Activated CD4-positive, alpha-beta T cell treated with anti-CD3 and anti-CD28 coated beads, Interleukin-2, amount 10 ng/mL, durations not matched to agents 24 days and 14 days (primary cell): ENCODE measurements at places on chromosomes 3 and 15. TPM values are rescaled to one million over a fixed set of nuclear protein-coding genes. Genes with fewer than 3 reads are reported as not detected.

- DNase-seq = no peak
- H3K4me1 ChIP-seq = peaks cover 34% of the 10 kb centered on the region
- no peaks in the 10 kb centered on the region for H3K36me3 ChIP-seq
- H3K27ac ChIP-seq = peak overlapping the region; percentile 37
- no peaks in the 10 kb centered on the region for H3K27me3 ChIP-seq
These were observed 54.9 kb downstream of the CCNL1 start for GRCh38 chr3:157104928-157105652.

GRCh38 chr3:58584690-58585004, 7.5 kb upstream of the FAM107A start:
- DNase-seq = peak; percentile 58
- H3K4me3 ChIP-seq = peak overlapping the region; percentile 89
- H3K27ac ChIP-seq = no peak overlapping the region
- H3K36me3 ChIP-seq = peaks cover 3% of the 10 kb centered on the region
- H3K27me3 ChIP-seq = peaks cover 54% of the 10 kb centered on the region
- H3K4me1 ChIP-seq = peaks cover 19% of the 10 kb centered on the region

- no peak for DNase-seq
- H3K36me3 ChIP-seq = no peaks in the 10 kb centered on the region
- H3K4me3 ChIP-seq = no peak overlapping the region
- no peak overlapping the region for H3K27ac ChIP-seq
These were observed 13.4 kb downstream of the TMEM207 start for GRCh38 chr3:190436331-190436730.

DNA sequence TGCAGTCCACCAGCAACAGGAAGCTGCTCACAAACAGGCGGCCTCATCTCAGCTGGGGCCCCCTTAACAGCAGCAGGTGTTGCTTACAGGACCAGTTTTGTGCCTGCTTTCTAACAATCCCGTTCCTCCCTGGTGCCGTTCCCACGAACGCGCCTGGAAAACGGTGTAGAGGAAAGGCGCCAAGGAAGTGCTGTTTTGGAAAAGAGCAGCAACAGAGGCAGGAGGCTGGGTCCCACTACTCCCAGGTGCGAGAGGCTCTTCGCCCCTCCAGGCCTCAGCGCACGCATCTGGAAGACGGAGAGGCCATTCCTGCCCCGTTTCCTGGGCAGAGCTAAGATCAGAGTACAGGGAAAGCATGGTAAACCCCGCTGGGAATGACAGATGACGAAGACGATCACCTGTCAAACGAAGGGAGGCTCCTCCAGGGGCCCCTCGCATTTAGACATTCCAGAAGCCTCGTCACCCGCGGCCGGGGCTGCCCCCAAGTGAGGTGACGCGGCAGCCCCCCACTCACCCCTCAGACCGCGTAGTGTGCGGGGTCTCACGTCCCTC, 603 bp downstream of the SCAPER start:
- peak overlapping the region; percentile 91 for H3K27ac ChIP-seq
- DNase-seq = peak; percentile 70

GRCh38 chr3:12175137-12175593, 16.5 kb upstream of the TIMP4 start:
- DNase-seq = no peak
- H3K27me3 ChIP-seq = no peaks in the 10 kb centered on the region
- H3K4me1 ChIP-seq = peaks cover 10% of the 10 kb centered on the region
- no peak overlapping the region for H3K4me3 ChIP-seq

- no peaks in the 10 kb centered on the region for H3K4me1 ChIP-seq
- H3K4me3 ChIP-seq = no peak overlapping the region
- no peak for DNase-seq
- peaks cover 7% of the 10 kb centered on the region for H3K27me3 ChIP-seq
- H3K36me3 ChIP-seq = no peaks in the 10 kb centered on the region
These were observed 170.9 kb downstream of the EPHB1 start for GRCh38 chr3:134965865-134966481.

GRCh38 chr3:72338942-72339669, 509.1 kb downstream of the SHQ1 start:
- H3K36me3 ChIP-seq = no peaks in the 10 kb centered on the region
- H3K4me1 ChIP-seq = peaks cover 29% of the 10 kb centered on the region
- peak; percentile 72 for DNase-seq
- no peaks in the 10 kb centered on the region for H3K27me3 ChIP-seq

DNA sequence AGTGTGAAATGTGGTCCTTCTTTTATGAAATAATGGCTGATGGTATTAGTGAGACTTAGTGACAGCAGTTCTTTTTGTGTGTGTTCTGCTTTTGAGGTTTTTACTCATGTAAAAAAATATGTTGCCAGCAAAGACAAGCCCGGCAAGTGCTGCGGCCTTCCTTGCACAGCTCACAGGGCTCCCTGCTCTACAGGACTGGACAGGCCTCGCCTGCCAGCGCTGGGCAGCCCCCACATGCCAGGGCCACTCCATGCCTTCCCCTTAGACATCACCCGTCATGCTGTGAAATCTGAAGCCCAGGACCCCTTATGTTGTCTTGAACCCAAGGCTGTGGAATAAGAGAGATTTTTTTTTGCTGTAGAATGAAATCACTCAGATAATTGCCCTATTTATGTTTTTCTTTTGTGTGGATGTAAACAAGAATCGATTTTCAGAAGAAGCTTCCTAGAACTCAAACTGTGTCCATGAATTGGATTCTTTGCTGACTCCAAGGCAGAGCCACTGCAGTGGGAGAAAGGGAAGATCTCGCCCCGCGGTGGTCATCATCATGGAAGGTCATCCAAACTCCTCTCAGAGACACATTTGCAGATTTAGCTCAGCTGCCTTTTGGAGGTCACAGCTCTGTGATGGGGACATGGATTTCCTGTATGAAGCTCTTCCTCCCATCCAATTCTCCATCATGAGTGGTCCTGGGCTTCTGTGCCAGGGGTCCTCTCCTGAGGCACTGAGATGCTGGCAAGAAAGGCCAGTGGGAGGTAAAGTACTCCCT, 150.8 kb downstream of the ATP10A start:
- no peak overlapping the region for H3K4me3 ChIP-seq
- peak overlapping the region; percentile 15 for H3K27ac ChIP-seq
- no peak for DNase-seq
- H3K36me3 ChIP-seq = peaks cover 21% of the 10 kb centered on the region
- H3K4me1 ChIP-seq = no peaks in the 10 kb centered on the region
- no peaks in the 10 kb centered on the region for H3K27me3 ChIP-seq

DNA sequence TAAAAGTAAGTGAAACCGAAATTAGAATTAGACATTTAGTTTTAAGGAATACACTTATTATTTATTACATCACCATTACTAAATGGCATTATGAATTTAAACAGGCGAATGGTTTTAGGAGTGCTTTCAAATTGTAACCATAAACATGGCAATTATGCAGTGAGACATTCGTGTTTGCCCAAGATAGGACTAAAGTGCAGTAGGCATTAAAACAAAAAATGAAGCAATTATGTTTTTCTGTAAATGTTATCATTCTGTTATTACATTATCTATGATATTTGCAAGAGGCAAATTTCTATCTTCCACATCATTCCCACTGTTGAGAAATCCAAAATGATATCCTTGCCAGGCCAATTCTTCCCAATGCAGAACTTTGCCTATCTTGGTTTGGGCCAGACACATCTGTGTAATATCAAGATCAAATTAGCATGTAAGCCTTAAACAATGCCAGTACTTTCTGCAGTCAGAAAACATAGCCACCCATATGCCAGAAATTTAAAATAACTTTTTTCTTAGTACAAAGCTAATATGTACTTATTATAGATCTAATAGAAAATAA, 156.9 kb downstream of the ATP8B4 start:
- peaks cover 36% of the 10 kb centered on the region for H3K36me3 ChIP-seq
- DNase-seq = no peak
- no peak overlapping the region for H3K27ac ChIP-seq
- H3K4me3 ChIP-seq = no peak overlapping the region
- no peaks in the 10 kb centered on the region for H3K4me1 ChIP-seq

- DNase-seq = no peak
- no peak overlapping the region for H3K27ac ChIP-seq
- H3K4me1 ChIP-seq = no peaks in the 10 kb centered on the region
- H3K4me3 ChIP-seq = no peak overlapping the region
- H3K36me3 ChIP-seq = peaks cover 2% of the 10 kb centered on the region
These were observed 45.5 kb downstream of the ZIC4 start for GRCh38 chr3:147360646-147361453.

DNA sequence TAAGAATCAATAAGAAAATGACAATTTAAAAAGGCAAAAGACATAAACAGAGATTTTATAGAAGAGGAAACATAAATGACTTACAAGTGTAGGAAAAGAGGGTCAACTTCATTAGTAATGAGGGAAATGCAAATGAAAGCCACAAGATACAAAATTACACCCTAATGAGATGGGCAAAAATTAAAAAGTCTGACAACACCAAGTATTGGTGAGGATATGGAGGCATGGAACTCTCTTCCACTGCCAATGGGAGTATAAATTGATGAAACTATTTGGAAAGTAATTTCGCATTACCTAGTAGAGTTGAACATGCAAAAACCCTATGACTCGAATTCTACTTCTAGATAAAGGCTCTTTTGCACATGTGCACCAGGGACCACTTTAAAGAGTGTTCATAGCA, 28.2 kb upstream of the ITGA11 start:
- no peak for DNase-seq
- H3K27ac ChIP-seq = no peak overlapping the region
- no peak overlapping the region for H3K4me3 ChIP-seq
- H3K36me3 ChIP-seq = no peaks in the 10 kb centered on the region

- peaks cover 38% of the 10 kb centered on the region for H3K4me1 ChIP-seq
- no peak for DNase-seq
- no peaks in the 10 kb centered on the region for H3K27me3 ChIP-seq
These were observed 84.7 kb upstream of the PPIB start for GRCh38 chr15:64247535-64247905.

GRCh38 chr3:54759166-54759565, 168.7 kb downstream of the LRTM1 start:
- H3K4me1 ChIP-seq = no peaks in the 10 kb centered on the region
- H3K27me3 ChIP-seq = no peaks in the 10 kb centered on the region
- no peak overlapping the region for H3K4me3 ChIP-seq
- H3K27ac ChIP-seq = no peak overlapping the region
- no peak for DNase-seq

- no peak for DNase-seq
- peaks cover 10% of the 10 kb centered on the region for H3K36me3 ChIP-seq
- H3K27ac ChIP-seq = peak overlapping the region; percentile 70
- H3K4me3 ChIP-seq = no peak overlapping the region
- no peaks in the 10 kb centered on the region for H3K27me3 ChIP-seq
- peaks cover 42% of the 10 kb centered on the region for H3K4me1 ChIP-seq
These were observed 6.8 kb downstream of the RARRES1 start for GRCh38 chr3:158725348-158726011.

- H3K4me3 ChIP-seq = no peak overlapping the region
- DNase-seq = no peak
- H3K27ac ChIP-seq = no peak overlapping the region
- H3K27me3 ChIP-seq = no peaks in the 10 kb centered on the region
- H3K36me3 ChIP-seq = no peaks in the 10 kb centered on the region
These were observed 290.5 kb downstream of the SHOX2 start for GRCh38 chr3:157815739-157816138.

- H3K4me3 ChIP-seq = no peak overlapping the region
- no peak for DNase-seq
- no peaks in the 10 kb centered on the region for H3K36me3 ChIP-seq
These were observed 32.1 kb upstream of the XCR1 start for GRCh38 chr3:46059432-46059831.

GRCh38 chr15:53196242-53196641, 406.1 kb upstream of the ONECUT1 start:
- no peak overlapping the region for H3K4me3 ChIP-seq
- peaks cover 7% of the 10 kb centered on the region for H3K27me3 ChIP-seq
- peaks cover 3% of the 10 kb centered on the region for H3K4me1 ChIP-seq

DNA sequence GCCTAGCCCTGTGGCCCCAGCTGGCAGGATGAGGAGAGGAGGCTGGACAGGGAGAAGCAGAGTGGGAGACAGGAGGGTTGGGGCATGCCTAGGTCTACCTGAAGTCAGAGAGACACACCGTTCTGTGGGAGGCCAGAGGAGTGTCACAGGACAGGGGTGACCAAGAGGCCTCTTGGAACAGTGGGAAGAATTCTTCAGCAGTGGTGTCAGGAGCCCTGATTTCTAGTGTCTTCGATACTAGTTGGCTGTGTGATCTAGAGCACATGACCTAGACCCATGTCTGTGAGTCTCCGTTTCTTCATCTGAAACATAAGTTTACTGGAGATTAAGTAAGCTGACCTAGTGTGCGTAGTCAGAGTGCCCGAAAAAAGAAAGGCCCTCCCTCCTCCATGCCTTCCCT, 92.2 kb downstream of the EEFSEC start:
- H3K4me3 ChIP-seq = no peak overlapping the region
- H3K27me3 ChIP-seq = no peaks in the 10 kb centered on the region
- peaks cover 9% of the 10 kb centered on the region for H3K4me1 ChIP-seq

DNA sequence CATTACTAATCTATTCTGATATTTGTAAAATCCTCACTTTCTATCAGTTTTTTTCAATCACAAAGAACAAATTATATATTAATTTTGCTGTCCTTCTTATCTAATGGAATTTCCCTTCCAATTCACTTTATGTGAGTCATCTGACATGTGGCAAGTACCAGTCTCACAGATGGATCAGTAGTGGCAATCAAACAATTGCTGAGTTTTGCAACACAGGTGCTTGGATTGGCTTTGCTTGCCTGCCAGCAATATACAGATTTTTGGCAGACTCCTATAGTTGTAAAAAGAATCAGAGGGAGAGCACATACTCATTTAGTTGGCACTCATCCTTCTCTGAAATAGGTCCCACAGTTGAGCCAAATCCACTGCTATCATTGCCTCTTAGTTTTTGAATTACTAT, 83.7 kb downstream of the BCHE start:
- H3K27ac ChIP-seq = no peak overlapping the region
- no peak overlapping the region for H3K4me3 ChIP-seq
- DNase-seq = no peak
- H3K4me1 ChIP-seq = no peaks in the 10 kb centered on the region

GRCh38 chr3:81214631-81215030, 546.8 kb downstream of the GBE1 start:
- H3K27ac ChIP-seq = no peak overlapping the region
- H3K4me3 ChIP-seq = no peak overlapping the region
- H3K4me1 ChIP-seq = no peaks in the 10 kb centered on the region
- H3K27me3 ChIP-seq = no peaks in the 10 kb centered on the region
- no peak for DNase-seq

The UQCC5 gene
- total RNA-seq = 13.8 TPM in 2 replicates

The SERINC4 gene
- 0.28 and 0.33 TPM in 2 replicates for total RNA-seq

The GOLGA8T gene
- not detected in 2 replicates for total RNA-seq

The SETMAR gene
- 17.8 and 18.1 TPM in 2 replicates for total RNA-seq

The GASK1A gene
- not detected in 2 replicates for total RNA-seq

The CALML4 gene
- 14.6 and 16.5 TPM in 2 replicates for total RNA-seq

The TBC1D2B gene
- total RNA-seq = 56.8 and 62.3 TPM in 2 replicates

The TGM5 gene
- 0.07 TPM in 1 of 2 replicates, not detected in the other for total RNA-seq

The C3orf20 gene
- total RNA-seq = 0.19 and 0.28 TPM in 2 replicates

The SLC28A2 gene
- not detected in 2 replicates for total RNA-seq

The KNG1 gene
- not detected in 2 replicates for total RNA-seq

The ZBED2 gene
- total RNA-seq = 587 and 596 TPM in 2 replicates

The GOLGA8N gene
- total RNA-seq = 4.1 and 4.5 TPM in 2 replicates

The GOLGA8Q gene
- total RNA-seq = 0.77 TPM in 1 of 2 replicates, not detected in the other

The PARP9 gene
- 45.7 and 47.9 TPM in 2 replicates for total RNA-seq

The GPR62 gene
- total RNA-seq = not detected in 2 replicates
